Retina (tissue), 1 donor: ENCODE measurements at places on chromosomes 3 and 15.

DNA sequence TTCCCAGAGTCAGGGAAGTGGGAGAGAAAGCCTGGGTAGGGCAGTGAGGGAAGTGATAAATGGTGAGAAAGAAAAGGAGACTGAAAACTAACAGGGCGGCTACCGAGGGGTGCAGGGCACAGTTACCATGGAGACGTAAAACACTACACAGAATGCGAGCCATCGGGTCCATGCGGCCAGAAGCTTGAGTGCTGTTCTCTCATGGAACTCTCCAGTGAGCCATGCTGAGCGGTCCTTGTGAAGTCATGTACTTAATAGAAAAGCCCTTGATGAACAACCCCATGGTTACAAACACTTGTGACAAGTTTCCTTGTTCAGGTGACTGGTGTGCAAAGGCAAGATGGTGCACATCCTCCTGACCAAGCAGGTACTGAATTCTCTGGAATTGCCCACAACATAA, 3.7 kb upstream of the PLA2G4F start:
- DNase-seq, result no peak

- no peak for DNase-seq
Observed at GRCh38 chr15:92833106-92833433, 67.1 kb upstream of the CHD2 start.

DNA sequence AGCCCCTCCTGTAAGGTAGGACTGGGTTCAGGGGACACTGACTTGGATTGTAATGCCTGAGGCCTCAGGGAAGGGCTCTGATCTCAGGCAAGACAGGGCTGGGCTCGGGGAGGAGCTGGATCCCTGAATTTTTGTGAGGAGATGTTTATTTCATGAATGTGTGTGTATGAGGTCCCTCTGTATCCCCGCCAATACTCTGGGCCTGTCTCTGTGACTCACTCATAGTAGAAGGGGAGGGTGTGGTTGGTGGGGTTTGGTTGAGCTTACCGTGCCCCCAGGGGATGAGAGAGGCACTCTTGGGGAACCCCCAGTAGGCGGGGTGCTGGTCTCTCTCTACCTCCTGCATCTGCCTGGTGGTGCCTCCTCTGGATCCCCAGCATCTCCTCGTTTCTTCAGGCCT, 28.1 kb downstream of the RPSA start:
- DNase-seq, result no peak

DNA sequence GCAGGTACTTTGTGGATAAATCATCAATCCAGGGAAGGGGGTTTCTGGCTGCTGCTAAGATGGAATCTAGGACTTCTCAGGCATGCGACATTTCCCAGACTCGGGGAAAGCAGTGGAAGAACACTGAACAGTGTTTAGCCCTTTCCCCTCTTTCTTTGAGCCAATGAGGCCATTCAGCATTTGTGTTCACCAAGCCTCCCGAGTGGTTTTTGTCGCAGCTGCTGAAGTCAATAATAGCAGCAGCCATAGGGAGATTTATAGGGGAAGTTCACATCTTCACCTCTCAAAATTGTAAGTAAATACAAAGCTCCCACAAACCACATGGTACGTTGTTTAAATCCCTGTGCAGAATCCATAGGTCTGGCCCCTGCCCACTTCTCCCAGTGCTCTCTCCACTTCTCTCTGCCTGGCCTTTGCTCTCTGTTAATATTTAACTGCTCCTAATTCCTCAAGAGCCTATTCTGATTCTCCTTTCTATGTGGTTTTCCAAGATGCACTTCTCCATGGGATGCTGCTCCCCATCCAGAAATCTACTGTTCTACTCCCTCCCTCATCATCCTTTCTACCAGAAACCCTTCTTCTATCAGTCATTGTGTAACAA, 230.7 kb downstream of the SHQ1 start:
- DNase-seq, result no peak

GRCh38 chr15:91548549-91548948, 305.0 kb upstream of the SLCO3A1 start:
- no peak for DNase-seq

- no peak for DNase-seq
Observed at GRCh38 chr3:13115991-13116390, 42.8 kb upstream of the IQSEC1 start.

DNA sequence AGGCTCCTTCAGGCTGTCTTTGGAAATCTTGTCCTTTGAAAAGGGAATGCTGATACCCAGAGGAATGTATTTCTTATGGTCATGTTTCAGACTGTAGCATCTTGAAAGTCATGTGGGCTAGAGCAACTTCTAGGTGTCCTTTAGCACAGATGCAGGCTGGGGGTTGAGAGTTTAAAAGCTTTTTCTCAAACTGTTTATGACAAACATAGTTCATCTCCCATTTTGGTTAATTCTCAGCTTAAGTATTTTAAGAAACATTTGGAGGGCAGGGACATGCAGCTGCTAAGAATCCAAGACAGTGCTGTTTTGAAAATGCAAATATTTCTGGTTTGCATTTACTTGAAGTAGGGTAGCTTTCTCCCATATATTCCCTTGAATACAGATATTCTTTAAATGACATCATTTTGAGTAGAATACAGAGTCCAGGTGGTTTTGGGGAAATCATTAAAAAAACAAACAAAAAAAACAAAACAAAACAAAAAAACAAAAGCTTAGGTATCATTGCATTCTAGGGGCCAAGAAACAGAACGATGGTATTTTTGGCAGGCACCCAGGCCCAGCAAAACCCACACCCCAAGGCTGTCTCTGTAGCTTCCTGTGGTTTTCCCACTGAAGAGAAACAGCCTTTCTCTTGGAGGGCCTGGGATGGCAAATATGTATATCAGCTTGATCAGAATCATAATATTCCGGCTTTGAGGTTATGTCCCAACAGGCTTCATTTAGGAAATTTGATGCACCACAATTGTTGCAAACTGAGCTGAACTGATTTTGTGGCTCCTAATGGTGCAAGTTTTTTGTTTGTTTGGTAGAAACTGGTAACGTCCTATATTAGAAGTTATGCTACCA, 120.0 kb downstream of the ATG7 start:
- DNase-seq, result no peak

- no peak for DNase-seq
Observed at GRCh38 chr15:37149146-37149545, 48.8 kb upstream of the MEIS2 start.

GRCh38 chr3:39086144-39086543, 21.3 kb downstream of the GORASP1 start:
- no peak for DNase-seq

- no peak for DNase-seq
Observed at GRCh38 chr3:13254028-13254951, 165.8 kb downstream of the NUP210 start.

DNA sequence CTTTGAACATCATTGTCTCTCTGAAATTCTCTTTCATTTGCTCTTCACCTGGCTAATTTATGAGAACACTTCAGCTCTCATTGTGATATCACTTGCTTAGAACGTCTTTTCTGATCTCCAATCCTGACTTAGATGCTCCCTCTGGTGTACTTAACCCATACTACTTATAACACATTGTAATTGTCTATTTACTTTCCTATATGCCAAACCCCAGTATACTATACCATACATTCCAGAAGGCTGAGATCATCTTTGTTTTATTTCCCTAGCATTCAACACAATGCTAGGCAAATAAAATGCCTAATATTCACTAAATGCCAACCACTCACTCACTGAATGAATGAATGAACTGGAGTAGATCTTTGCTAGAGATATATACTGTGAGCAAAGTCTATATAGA, 27.0 kb upstream of the PEX5L start:
- DNase-seq, result no peak

GRCh38 chr15:60419753-60420152, 22.0 kb upstream of the ANXA2 start:
- no peak for DNase-seq

GRCh38 chr15:29070471-29071231, 184.9 kb downstream of the APBA2 start:
- DNase-seq, result peak; percentile 63

- DNase-seq, result no peak
Observed at GRCh38 chr3:56858331-56858730, 56.6 kb upstream of the ARHGEF3 start.

DNA sequence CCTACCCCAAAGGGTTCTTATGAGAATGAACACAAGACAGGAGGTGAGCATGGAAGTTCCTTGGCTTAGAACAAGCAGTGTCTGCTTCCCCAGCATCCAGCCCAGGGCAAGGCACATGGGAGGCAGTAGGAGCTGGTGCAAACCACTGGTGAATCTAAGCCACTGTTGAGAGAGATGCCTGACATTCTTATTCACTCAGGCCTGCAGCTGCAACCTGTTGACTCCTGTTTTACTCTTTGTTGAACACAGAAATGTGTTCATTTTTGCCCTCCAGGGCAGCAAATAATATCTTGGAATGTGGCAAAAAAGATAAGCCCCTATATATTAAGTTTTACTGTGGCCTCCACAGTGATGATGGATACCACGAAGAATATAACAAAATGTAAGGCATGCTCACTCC, 8.9 kb upstream of the PAK6 start:
- DNase-seq, result no peak

DNA sequence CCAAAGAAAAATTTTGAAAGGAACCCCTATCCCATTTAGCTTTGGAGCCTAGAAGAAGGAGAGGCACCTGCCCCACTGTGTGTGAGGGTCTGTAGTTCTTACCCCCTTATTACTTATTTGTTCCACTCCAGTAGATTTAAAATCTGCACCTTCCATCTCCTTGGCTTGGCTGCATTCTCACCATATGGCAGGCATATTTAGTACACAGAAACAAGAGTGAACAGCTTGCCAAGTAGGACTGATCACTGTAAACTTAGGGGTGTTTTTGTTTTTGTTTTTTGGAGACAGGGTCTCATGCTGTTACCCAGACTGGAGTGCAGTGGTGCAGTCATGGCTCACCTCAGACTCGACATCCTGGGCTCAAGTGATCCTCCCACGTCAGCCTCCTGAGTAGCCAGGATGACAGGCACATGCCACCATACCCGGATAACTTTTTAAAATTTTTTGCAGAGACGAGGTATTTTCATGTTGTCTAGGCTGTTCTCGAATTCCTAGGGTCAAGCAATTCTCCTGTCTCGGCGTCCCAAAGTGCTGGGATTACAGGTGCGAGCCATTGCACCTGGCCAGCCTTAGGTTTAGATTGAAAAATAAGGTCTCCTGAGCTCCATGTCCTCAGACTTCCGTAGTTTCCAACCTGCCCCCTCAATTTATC, 14.1 kb upstream of the ANXA2 start:
- no peak for DNase-seq

GRCh38 chr15:86054338-86054737, 25.3 kb upstream of the AGBL1 start:
- no peak for DNase-seq

- peak; percentile 76 for DNase-seq
Observed at GRCh38 chr3:156750191-156750873, 75.8 kb upstream of the LEKR1 start.

DNA sequence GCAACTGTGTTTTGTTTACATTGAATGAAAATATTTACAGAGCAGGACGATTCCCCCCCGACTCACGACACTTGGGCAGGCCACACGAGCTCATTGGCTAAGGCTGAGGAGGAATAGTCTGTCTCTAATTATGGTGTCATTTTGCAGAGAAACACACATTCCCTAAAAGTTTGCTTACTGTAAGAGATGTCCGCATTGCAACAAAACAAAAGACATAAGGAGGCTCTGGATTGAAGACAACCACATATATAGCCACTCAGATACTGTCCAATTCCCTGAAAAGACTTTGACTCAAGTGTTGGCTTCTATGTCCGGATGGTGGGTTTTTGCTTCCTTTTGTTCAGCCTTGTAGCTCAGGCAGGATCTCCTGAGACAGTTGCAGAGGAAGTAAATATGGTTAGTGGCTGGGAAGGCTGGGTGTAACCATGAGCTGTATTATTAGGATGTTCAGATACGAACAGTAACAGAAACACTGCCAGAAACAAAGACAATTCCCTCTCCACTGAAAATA, 170.4 kb downstream of the KLHL25 start:
- DNase-seq, result no peak

GRCh38 chr3:129556890-129557547, 14.0 kb downstream of the H1-8 start:
- DNase-seq, result no peak

- DNase-seq, result no peak
Observed at GRCh38 chr3:140377644-140378043, 300.2 kb upstream of the TRIM42 start.

DNA sequence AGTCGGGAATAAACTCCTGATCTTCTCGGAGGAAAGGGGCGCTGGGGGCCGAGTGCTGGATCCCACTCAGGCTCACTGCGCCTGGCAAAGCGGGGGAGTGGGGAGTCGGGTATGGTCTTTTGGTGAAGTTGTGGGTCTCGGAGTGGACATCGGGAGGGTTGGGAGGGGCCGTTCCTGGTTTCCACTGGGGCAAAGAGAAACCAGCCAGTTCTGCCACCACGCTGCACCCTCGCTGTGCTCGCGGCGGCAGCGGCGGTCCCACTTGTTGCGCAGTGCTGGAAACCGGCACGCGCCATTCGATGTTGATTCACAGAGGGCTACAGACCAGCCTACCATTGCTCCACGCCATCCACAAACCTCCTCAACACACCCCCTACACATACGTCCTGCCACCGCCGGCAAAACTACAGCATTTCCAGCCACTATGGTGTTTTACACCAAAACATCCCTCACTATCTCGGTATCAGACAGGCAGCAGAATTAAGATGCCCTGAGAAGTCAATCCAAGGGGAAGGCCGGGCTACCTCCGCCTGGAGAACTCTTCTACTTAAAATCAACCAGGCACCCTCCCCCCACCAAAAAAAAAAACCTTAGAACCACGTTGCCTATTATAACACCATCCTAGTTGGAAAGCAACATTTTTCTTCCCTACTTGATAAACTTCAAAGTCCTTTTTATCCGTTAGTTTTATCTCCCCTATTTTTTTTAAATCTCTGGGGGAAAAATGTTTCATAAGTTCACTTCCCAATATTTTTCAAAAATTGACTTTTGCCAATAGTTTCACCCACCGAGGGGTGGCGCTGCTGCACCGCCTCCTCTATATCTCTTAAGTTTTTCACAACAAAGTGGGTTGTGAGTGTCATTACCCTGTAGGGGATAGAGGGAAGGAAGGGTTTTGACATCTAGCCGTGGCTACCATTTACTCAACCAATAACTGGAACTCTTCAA, 3.6 kb downstream of the BCL6 start:
- peak; percentile 68 for DNase-seq
